ENCODE measurements at places on chromosomes 7 and 10.

- no peak for DNase-seq
Observed at GRCh38 chr10:110007161-110007700, 553 bp upstream of the ADD3 start.

DNA sequence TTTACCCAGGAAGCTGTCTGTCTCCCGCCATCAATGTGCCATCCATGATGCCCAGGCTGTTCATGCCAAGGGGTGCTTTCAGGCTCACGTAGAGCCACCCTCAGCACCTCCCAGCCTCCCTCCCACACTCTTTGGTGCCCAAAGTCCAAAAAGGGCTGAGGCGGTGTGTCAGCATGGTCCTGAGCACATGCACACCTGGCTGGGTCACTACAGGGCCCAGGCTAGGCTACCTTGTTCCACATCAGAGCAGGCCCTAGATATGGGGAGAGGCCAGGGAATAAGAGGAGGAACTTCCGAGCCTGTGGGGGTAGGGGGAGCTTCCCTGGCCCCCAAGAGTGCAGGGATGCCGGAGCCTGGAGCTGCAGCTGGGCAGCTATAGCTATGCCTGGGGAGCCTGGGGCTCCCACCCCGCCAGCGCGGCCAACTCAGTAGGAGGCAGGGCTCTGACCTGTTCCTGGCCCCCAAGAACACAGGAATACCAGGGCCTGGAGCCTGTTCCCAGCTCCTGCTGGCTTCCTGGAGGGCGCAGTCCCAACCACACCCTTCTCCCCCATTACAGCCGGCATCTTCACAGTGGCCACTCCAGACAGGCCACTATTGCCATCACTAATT lies 133.2 kb upstream of the C7orf33 start:
- no peak for DNase-seq

GRCh38 chr10:43689618-43689954 lies 40.9 kb upstream of the ZNF32 start:
- DNase-seq, result peak; percentile 49

GRCh38 chr7:149471289-149471953 lies 10.6 kb upstream of the ZNF777 start:
- DNase-seq, result no peak

GRCh38 chr10:19745672-19746071 lies 70.6 kb upstream of the PLXDC2 start:
- DNase-seq, result no peak

All from umbilical cord (tissue), 2 donors.